ENCODE measurements at places on chromosomes 3 and 15.

GRCh38 chr3:176609361-176609760, 587.9 kb downstream of the TBL1XR1 start:
- DNase-seq, result no peak

DNA sequence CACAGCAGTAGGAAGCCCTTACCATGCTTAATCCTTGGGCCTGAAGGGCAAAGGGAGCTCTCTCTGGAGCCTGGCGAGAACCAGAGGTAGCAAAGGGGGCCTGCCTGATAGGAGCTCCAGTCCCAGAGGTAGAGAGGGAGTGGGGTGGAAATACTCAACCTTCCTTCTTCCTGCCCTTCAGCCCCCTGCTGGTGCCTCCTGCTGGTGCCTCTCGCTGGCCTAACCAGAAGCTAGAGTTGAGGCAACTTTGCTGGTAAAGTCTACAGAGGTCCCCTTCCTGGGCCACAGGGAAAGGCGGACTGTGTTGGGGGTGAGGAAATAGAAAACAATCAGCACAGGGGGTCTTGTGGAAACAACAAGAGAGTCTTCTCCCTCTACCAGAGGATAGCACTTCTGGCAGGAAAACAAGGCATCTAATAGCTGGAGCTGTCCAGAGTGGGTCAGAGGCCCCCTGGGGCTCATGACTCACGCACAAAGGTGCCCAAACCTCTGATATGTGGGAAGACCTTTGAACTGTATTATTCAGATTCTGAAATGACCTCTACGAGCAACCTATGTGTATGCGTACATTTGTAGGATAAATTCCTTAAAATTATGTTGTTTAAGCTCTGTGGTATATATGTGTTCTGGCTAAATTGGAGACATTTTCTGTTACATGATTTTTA, 133.9 kb downstream of the LRRC28 start:
- no peak for DNase-seq

DNA sequence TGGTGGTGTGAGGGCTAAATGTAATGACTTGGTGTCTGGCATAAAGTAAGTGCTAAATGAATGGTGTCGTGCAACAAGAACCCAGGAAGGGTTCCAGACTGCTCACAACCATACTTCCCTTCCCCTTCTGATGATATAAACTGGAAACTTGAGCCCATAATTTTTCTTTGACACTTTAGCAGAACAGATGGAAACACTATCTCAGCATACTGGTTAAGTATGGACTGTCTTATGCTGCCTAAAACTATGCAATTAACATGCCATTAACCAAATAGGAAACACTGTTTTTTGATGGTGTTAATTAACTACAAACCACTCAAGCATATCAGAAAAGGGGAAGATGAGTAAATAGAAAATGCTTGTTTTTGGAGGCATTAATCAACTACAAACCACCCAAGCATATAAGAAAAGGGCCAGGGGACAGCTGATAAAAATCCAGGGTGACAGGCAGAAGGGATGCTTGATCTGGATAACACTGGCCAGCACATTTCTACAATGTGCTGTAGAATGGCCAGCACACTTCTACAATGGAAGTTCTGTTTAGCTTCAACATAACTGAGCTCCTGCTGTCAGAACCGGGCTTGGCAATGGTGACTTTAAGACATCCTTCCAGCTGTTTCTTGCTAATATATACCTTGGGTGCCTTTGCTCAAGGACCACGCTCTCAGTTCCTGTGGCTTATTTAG, 85.5 kb upstream of the FAM3D start:
- no peak for DNase-seq

DNA sequence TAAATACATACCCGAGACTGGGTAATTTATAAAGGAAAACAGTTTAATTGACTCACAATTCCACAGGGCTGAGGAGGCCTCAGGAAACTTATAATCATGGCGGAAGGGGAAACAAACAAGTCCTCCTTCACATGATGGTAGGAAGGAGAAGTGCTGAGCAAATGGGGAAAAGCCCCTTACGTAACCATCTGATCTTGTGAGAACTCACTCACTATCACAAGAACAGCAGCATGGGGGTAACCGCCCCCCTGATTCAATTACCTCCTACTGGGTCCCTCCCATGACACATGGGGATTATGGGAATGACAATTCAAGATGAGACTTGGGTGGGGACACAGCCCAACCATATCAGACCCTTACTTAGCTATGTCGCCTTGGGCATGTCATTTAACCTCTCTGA, 27.7 kb downstream of the SCG3 start:
- DNase-seq, result no peak

GRCh38 chr15:58171476-58172061, 33.4 kb downstream of the AQP9 start:
- DNase-seq, result no peak

DNA sequence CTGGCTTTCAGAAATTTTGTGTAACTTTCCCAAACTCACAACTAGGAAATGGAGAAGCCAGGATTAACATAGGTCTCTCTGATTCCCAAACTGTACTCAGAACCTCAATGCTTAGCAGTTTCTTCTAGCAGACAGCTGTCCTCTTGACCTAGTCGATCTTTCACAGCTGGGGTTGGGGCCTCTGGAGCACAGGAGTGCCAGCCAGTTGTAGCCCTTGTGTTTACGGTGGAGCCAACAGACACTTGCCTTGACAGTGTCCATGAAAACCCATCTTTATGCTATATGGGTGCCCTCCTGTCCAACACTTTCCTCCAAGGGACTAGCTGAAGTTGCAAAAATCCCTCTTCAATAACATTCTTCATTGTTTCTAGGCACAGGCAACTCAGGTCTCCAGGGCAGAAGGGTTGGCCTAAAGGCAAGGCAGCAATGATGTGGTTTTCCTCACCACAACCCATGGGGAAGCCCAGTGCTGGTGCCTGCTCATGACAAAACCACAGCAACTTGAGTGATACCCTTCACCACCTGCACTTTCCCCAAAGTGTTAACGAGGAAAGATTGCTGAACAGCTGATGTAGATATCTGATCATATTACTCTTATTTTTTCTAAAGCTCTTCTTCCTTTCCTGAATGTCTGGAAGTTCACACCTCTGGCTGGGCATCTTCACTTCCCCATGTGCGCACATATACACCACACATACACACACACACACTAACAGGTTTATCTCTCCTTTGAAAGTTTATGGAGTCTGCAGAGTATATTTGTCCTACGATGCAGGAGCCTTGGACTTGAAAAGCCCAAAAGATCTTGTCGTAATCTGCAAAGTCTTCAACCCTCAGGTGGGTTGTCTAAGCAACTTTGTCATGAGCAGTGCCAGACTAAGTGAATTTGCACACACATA, 11.0 kb upstream of the KNG1 start:
- no peak for DNase-seq

DNA sequence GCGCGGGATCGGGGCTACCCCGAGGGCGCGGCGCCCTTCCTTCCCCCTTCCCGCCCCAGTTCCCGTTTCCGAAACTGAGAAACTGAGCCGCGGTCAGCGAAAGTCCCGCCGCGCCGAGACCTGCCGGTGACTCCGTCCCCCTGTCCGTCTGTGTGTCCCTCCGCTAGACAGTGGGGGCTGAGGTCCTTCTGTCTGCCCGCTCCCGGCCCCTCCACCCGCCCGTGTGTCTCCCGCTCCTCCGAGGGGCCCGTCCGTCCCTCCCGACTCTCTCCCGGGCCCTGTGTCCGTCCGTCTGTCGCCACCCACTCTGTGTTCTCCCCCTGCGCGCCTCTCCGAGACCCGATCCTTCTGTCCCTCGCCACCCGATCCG, 426 bp downstream of the PRKCD start:
- DNase-seq, result no peak

- no peak for DNase-seq
Measured at GRCh38 chr3:22308871-22309270, 557.9 kb upstream of the ZNF385D start.

DNA sequence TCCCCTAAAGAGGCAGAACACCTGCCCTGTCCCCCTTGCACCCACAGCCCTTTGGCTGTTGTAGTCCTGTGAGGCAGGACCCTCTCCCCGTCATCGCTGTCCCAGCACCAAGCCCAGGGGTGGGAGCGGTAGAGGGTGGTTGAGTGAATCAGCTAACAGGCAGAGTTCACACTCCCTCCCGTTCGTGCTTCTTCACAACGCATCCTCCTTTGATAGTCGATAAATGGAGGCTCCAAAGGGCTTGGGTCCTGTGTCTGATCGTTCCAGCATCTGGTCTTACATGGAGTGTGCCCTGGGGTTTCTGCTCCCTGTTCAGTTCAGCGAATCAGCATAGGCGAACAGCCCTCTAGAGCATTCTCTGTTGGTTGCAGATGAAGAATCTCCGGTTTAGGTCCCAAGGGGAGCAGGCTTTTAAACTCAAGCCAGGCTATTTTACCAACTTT, 820 bp upstream of the HMCES start:
- no peak for DNase-seq

GRCh38 chr3:190432216-190432615, 17.5 kb downstream of the TMEM207 start:
- peak; percentile 25 for DNase-seq

DNA sequence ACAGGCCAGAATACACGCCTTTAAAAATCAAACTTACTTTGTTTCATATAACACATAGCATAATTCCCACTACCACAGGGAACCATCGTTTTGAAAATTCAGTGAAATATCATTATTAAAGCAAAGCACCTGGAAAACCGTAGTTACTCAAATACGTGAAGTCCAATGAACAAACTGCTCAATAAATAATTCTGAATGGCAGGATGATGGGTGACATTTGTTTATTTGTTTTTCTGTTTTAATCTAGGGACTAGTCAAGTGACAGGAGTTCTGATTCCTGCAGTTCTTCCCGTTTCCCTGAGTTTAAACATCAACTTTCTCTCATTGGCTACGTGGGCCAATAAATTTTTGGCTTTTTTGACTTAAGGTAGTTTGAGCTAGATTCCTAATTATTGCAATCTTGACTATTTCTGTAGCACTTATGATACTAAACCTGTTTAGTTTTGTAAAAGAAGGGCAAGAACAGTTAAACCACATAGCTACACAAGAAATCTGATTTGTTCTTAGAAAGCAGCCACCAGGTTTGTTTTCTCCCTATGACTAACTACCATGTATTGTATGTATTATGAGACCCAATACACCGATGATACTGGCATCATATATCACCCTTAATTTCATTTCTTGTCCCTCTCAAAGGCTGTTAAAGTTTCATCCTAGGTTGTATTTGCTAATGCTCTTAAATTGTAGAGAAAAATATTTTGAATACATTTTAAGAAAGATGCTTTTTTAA, 411.2 kb downstream of the SHQ1 start:
- DNase-seq, result no peak

- DNase-seq, result no peak
Measured at GRCh38 chr3:118186051-118186450, 848.6 kb downstream of the IGSF11 start.

DNA sequence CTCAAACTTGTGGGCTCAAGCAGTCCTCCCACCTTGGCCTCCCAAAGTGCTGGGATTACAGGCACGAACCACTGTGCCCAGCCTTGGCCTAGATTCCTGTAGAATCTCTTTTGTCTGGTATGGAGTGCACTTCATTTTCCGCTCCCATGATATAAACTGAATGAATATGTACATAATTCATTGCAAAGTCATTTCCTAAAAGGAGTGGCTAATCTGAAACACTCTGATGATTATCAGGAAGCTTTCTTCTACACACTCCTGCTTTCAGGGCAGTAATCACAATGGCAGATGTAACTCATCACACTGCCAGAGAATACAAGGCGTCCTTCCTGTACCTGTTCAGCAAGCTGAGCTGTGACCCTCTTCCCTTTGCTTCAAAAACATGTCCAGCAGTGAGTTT, 28.6 kb downstream of the RLBP1 start:
- DNase-seq, result no peak

GRCh38 chr15:60385620-60386552, 11.9 kb downstream of the ANXA2 start:
- DNase-seq, result peak; percentile 32

- no peak for DNase-seq
Measured at GRCh38 chr15:39781147-39781966, 1.3 kb downstream of the FSIP1 start.

DNA sequence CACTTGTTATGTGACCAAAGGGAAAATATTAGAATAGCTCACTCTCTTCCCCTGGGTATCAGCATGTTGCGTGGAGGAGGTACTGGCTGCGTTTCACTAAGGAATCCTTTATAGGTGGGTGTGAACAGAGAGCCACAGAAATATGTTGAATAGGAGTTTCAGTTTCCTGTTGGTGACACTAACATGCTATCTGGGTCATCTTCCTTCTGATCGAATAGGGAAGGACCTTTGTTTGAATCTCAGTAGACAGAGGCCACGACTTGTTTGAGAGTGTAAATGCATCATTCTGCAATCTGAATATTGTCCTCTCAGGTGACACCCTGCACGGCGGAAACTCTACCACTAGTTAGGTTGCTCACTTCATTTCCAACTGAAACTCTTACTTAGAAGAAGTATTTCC, 157.9 kb upstream of the SLC2A2 start:
- no peak for DNase-seq

DNA sequence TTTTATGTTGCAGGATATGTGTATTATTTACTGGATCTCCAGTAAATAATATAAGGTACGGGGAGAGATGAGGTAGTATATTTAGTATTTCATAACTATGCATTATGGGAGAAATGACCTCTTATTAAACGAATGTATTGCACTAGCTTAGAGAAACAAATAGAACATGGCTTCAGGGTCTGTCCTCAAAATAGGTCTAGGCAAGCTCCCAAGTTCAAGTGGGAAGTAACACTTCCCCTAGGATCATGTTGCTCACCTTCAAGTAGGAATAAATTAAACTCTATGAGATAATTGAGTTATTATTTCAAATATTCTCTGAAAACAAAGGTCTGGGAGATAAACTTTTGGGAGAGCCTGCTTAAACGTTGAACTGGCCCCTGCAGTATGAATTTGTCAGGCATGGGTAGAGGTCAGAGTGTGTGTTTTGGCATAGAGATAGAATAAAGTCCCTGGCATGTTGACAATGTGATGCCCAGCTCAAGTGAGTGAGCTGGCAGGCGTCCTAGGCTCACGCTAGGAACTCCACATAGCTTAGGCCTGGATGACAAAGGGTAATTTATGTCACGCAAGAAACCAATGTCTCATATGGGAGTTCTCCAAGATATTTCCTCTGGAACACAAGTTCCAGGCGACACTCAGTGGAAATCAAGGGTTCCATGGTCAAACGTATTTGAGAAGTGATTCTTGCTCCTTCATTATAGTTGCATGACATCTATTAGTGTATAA, 236.8 kb downstream of the CACNA2D3 start:
- DNase-seq, result no peak

- no peak for DNase-seq
Measured at GRCh38 chr3:155852341-155852740, 1.9 kb downstream of the SLC33A1 start.

DNA sequence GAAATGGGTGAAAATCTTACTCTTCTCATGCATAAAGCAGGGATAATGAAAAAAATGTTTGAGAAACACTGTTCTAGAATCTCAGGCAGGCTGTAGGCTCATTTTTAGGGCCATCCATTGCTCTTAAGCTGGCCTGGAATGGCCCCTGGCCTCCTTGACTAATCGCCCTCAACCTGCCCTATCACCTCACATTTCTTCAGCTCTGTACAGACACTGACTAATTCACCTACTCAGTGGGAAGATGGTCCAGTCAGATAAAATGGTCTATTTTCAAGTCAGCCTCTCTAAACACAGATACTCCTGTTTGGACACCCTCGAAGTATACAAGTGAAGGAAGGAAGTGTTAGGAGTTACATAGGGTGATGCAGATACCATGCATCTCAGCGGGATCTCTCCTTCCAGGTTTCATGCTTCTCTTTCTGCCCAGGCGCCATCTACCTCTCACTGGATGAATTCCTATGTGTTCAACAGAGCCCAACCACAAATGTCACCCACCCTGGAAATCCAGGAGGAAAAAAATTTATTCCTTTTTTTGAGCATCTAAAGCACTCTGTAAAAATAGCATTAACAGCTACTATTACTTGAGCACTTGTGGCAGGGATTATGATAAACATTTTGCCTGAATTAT, 12.1 kb downstream of the FMN1 start:
- no peak for DNase-seq

- DNase-seq, result no peak
Measured at GRCh38 chr3:191528589-191528988, 67.6 kb downstream of the PYDC2 start.

Data from AG10803 (cell line).